Spinal cord (tissue), 10 donors: ENCODE measurements at places on chromosomes 12 and 14.
A peak's percentile ranks its signal among the peaks of the same experiment; 100 is the strongest.

DNA sequence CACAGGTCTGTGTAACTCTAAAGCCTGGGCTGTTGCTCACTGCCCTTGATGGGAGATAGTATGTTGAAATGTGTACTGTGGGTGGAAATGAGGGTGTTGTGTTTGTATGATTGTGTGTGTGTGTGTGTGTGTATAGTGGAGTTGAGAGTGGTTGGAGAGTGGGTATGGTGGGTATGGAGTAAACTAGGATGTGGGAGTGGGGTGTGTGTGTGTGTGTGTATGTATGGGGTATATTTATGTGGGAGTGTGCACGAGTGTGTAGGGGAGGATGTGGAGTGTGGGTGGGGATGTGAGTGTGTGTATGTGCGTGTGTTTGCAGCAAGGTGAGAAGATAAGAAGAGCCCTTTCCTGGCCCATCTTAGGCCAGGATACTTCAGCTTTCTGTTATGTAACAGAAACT lies 22.3 kb downstream of the RPH3A start:
- no peak for DNase-seq

- peak; percentile 43 for DNase-seq
Measured at GRCh38 chr12:66726556-66726955, 47.7 kb upstream of the GRIP1 start.

DNA sequence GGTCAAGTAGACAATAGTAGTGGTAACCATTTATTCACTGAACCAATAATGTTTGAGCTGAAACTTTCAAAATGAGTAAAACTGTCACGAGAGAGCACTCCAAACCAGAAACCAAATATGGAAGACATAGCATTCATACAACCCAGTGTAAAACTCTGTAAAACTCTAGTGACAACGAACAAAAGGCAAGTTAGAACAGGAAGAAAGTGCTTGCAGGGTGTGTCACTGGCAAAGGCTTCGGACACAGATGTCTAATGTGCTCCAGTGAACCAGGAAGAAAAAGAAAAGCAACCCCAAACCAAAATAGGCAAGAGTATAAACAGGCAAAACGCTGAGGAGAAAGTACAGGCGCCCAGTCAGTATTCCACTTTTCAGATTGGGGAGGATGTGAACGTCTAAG lies 79.3 kb upstream of the FZD10 start:
- DNase-seq: no peak

DNA sequence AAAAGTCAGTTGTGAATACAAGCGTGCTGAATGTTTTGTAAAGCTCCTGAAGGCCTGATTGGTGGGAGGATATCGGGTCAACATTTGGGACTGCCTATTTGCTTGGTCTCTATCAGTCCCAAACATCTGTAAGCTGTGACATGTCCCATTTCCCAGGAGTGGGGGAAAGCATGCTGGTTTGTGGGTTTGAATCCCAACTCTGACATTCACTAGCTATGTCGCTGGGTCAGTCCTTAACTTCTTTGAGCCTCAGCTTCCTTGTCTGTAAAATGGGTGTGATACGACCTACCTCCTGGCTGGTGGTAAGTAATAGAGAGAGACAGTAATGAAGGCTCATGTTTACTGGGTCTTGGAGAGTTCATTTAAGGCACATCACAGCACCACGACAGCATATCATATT lies 136.7 kb downstream of the CHST11 start:
- no peak for DNase-seq

GRCh38 chr14:51445001-51445390 lies 204.9 kb downstream of the TMX1 start:
- no peak for DNase-seq

- DNase-seq: no peak
Measured at GRCh38 chr14:90831821-90832220, 15.6 kb upstream of the TTC7B start.

DNA sequence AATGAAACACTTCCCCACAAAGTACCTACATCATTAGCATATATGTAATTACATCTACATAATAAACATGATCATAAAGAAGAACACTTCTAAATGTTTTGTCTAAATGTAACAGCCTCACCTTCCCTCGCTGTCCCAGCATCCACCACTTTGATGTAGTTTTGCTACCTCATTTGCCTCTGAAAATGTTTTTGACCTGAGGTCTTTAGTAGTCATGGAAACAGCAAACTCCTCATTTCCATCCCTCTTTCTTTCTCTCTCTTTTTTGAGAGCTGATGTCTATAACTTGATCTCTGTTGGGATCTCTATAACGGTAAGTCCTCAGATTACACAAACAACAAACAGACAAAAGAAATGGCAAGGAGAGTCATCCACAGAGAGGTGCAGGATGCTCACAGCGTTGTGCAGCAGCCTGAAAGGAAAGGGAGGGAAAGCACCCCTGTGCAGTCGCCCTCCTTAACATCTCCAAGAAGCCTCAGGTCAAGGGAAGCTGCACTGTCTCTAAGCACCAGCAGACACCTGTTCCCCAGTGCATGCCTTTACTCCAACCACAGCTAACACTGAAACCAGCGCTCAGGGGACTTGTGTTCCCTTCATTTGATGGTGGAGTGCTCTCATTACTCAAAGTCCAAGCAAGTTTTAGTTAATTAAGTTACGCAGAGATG lies 268.7 kb downstream of the TMEM132D start:
- no peak for DNase-seq

DNA sequence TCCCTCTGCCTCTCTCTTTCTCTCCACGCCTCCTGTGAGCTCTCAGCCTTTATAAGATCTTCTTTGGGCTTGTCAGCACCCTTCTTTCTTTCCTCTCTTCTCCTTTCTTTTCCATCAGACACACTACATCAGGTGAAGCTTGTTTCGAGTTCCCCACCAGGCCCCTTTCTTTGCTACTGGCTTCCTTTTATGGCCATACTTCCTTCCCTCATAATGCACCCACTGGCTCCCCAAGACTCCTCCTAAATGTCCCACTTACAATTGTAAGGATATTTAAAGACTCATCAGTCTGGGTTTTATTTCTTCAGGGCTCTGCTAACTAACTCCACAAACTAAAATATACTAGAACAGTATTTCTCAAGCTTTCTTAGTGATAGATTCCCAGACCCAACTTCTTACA lies 3.5 kb upstream of the RNU6-8 start:
- DNase-seq: no peak

GRCh38 chr12:70049596-70050360 lies 193.5 kb upstream of the CNOT2 start:
- DNase-seq: no peak

- DNase-seq: peak; percentile 82
Measured at GRCh38 chr12:20624718-20625117, 70.4 kb upstream of the SLCO1C1 start.

DNA sequence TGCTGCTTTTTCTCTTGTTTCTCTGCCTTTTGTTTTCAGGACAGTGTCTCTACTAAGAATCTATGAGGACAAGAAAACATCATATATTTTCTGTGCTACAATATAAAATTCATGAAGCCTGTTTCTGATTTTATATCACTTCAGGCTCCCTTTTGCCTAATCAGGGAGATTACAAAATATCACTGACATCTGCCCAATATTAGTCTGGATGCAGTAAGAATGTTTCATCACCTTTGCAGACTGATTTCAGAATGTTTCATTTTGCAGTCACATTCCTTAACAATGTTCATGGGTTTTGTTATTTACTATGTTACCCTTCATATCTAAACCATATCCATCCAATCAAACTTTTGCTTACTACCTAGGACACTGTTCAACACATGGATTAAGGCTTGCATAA lies 491 bp upstream of the CLEC6A start:
- no peak for DNase-seq

DNA sequence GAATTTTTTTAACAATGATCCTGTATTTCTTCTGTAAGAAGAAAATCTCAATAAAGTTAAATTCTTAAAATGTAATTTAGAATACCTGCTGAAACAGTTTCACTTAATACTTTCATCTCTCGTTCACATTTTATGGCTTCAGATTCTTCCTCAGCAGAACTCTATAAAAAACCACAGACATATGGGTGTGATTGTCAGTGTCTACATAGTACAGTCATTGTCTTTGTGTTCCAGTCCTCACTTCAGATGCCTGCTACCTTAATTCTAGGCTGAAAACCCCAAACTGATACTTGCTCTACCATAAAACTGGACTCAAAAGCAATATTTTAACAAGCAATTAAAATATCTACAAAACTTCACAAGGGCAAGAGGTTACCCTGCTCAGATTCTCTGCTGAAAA lies 71.8 kb downstream of the DNAI7 start:
- DNase-seq: no peak

GRCh38 chr14:104290756-104291122 lies 152.4 kb downstream of the KIF26A start:
- DNase-seq: no peak

DNA sequence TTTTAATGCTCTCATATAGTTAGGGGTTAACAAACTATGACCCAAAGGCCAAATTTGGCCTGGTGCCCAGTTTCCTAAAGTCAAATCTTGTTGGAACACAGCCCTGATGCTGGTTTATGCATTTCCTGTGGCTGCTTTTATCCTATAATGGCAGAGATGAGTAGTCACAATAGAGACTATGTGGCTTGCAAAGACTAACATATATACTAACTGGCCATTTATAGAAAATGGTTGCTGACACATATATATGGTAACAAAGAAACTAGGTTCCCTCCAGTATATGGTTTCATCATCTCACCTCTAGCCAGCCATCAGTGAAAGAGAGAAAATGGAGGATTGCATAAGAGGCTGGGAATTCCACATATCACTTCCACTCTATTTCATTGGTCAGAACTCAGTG lies 10.8 kb downstream of the NAV3 start:
- DNase-seq: no peak

DNA sequence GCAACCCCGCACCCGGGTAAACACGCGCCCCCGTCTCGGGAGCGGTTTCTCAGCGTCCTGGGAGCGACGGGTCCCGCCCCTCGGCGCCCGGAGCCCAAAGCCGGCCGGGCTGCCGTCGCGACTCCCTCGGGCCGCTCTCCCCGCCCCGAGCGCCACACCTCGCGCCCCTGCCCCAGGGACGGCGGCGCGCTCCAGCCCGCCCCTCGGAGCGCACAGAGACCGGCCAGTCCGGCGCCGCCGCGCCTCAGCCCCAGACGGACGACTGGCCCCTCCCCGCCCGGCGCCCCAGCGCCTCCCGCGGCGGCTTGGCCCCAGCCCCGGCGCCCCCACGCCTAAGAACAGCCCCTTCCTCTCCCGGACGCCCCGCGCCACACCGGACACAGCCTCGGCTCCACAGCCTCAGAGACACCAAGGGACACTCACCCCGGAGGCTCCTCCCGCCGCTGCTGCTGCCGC lies 411 bp downstream of the BTBD7 start:
- DNase-seq: peak; percentile 12

DNA sequence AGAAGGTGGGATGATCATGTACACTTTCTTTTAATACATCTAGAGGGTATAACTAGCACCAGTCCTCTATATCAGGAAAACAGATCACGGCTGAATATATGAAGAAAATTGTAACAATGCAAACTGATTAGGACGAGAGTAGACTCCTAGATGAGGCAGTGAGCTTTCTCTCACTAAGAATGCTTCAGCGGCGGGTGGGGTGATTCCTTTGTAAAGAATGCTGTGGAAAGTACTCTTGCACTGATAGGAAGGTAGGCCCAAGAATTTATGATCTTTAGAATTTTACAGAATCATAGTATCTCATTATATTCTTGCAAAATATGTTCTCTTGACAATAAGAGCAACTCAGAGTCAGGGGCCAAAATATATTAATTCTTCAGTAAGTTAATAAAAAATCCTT lies 133.0 kb downstream of the LMNTD1 start:
- DNase-seq: no peak
